ENCODE measurements at places on chromosomes 6 and 20.

DNA sequence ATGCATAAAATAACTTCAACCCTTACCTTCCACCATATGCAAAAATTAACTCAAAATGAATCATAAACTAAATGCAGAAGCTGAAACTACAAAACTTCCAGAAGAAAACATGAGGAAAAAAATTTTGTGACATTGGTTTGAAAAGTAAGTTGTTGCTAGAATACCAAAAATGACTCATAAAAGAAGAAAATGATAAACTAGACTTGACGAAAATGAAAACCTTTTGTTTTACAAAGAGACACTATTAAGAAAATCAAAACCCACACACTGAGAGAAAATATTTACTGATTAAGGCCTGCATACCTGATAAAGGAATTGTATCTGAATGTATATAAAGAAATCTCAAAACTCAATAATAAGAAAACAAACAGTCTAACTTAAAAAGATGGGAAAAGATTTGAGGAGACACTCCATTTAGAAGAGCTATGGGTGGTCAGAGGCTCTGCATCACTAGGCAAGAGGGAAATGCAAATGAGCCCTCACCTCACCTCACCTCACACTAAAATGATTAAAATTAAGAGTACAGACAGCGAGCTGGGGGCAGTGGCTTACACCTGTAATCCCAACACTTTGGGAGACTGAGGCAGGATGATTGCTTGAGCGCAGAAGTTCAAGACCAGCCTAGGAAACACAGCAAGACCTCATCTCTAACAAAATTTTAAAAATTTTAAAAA is 97.6 kb upstream of the CST7 start:
- DNase-seq: no peak

DNA sequence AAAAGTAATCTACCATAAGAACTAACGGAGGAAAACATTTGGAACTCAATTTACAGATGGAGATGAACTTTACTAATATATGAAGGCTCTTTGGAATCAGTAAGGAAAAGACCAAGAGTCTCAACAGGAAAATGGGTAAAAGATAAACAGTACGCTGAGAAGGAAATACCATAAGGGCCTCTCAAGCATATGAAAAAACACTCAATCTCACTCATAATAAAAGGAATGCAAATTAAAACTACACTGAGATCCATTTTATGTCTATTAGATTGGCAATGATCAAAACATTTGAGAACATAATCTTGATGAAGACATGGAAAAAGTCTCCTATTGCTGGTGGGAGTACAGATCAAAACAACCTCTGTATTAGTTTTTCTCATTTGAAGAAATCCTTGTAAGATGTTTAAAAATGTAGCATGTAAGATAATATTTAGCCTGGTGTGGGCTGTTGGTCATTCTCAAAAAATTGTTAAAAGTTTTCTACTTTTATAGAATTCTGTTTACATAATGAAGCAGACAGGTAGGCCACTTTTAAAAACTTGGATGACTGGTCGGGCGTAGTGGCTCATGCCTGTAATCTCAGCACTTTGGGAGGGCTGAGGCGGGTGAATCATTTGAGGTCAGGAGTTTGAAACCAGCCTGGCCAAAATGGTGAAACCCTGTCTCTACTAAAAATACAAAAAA is 14.5 kb downstream of the REV3L start:
- DNase-seq: peak; percentile 73

GRCh38 chr6:169724494-169725124 is at the start of gene PHF10:
TSS of gene PHF10 (minus strand) at chr6:169724500. CDS start at chr6:169723931, 569 bp downstream.
- DNase-seq: no peak

DNA sequence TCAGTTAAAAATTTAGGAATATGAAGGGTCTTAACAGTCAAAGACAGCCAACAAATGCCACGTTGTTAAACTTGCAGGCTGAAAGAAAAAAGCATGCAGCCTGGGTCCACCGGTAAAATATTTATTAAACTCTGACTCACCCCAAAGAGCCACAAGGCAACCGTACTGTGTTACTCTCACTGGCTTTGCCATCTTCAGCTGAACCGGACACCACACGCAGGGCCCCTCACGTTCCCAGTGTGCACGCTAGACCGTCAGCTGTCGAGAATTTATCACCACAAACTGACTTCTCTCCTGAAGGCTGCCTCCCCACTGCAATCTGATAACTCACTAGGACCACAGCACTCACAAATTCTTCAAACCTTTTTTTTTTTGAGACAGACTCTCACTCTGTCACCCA is 30.7 kb downstream of the HUS1B start:
- peak; percentile 4 for DNase-seq

DNA sequence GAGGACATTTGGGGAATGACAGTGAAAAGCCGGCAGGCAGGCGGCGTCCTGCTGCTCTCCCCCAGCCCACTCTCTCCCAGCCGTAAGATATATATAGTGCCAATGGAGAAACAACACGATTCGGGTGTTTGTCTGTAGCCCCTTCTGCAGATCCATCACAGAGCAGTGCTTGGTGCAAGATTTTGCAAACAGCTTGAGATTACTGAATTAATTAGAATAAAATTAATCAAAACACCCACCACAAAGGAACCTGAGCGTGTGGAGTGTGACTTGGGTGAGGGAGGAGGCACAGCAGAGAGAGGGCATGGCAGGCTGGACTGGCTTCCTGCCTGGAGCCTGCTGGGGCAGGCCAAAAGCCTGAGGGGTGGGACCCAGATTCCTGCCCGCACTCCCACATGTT is 28.8 kb upstream of the CCDC167 start:
- DNase-seq: no peak

DNA sequence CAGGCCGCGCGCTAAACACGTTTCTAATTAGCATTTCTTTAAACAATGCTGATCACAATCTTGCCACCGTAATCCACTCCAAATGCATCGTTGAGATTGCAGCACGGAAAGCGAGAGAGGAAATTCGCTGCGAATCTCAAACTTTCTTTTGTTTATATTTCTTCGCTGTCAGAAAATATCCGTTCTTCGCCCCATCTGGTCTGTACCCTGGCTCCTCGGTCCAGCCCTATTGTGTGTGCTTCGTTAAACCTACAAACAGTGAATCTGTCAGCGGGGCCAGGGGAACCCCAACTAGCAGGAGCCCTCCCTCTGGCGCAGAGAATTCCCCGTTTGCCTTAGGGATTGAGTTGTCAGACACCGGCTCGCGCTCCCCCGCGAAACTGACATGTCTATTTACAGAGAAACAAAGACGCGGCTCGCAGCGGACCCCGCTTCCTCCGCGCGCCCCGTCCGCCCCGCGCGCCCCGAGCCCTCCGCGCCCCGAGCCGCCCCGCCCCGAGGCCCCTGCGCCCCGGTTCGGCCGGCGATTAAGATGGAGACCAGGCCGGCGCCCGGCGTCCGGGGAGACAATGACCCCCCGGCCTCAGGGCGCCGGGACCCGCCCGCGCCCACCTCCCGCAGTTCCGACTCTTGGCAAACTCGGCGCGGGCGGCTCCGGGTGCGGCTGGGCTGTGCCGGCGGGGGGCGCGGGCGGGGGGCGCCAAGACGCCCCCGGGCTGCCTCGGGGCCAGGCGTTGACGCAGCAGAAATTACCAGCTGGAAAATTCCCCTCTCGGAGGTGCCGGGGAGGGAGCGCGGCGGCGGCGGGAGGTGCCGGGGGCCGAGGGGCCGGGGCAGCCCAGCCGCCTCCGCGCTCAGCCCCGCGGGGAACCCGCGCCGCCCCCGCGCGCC is 874 bp downstream of the ZBTB46 start:
- DNase-seq: no peak

DNA sequence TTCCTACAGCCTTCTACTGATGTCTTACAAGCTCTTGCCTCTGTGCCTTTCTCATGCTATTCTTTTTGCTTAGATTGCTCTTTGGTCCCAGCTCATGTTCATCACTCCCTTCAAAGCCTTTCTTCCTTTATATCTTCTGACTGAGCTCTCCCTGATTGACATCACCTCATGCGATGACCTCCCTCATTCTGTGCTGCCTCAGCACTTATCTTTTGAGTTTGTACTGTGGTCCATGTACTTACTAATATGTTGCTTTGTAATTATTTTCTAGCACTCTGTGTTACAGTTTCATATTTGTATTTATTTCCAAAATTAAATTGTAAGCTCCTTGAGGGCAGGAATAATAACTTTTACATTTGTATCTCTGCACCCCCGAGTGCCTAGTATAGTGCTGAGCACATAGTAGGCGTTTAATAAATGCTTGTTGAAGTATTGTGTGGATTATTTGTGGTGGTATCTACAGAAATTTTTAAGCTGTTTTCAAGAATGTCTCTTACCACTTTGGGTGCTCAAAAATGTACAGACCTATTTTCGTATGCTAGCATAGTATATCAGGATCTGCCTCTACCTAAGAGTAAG is 17.4 kb downstream of the ZKSCAN8 start:
- DNase-seq: no peak

GRCh38 chr6:81562169-81562568 is 190.3 kb downstream of the TENT5A start:
- DNase-seq: peak; percentile 74

- DNase-seq: peak; percentile 70
Measured at GRCh38 chr20:11852811-11853210, 64.9 kb upstream of the BTBD3 start.

DNA sequence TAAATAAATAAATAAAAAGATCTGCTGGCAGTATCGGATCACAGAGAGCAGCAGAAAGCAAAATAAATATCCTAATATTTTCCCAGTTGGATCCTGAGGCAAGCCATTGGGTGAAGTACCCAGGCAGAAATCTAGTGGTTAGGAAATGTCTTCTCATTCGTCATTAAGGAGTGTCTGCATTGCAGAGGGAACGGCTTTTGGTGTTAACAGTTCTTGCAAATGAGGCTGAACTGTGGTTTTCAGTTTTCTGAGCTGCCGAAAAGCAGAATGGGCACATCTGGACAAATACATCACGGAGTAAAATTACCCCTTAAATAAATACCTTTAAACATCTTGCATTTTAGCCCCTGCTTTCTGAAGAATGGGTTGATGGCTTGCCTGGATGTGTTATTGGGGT is 82.3 kb upstream of the MPC1 start:
- DNase-seq: no peak

GRCh38 chr6:156699017-156699421 is 78.2 kb upstream of the ARID1B start:
- peak; percentile 89 for DNase-seq

- no peak for DNase-seq
Measured at GRCh38 chr6:13355999-13356785, 27.9 kb upstream of the TBC1D7 start.

Data from cardiac fibroblast (primary cell).